ENCODE measurements at places on chromosomes 11 and 22.

DNA sequence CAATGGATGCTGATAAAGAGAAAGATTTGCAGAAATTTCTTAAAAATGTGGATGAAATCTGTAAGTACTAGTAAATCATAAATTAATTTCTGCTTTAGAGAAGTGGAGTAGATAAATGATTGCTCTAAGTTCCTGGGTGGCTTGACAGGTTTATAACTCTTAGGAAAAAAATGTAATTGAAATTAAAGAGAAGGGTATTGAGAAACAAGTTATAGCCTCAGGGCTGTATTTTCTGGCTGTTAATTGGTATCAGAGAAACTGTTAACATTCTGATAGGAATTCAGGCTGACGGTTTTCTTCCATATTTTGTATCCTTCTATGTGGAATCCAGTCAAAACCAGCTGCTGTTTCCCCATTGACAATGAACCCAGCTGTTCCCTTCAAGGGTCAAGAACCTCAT is 1.9 kb downstream of the TTC12 start:
- DNase-seq, result no peak

DNA sequence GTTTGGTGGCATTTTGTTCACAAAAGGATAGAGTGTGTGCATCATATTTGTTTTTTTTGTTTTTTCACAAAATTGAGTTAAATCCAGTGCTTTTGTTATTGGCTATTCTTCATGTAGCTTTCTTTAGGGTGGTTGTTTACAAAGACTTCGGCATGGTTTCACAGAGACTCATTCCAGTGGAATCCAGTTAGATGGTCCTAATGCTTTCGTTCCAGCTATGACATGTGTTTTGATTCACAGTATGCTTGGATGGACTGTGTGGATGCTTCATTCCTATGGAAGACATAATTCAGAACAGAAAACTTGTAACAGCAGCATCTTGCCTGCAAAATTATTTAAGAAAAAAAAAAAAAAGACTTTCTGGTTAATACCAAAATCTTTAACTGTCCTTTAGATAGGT is 97.9 kb downstream of the PDHX start:
- no peak for DNase-seq

- no peak for DNase-seq
Measured at GRCh38 chr11:10784232-10785145, 24.2 kb downstream of the EIF4G2 start.

- DNase-seq, result no peak
Measured at GRCh38 chr22:44128958-44129618, 51.6 kb upstream of the PARVG start.

DNA sequence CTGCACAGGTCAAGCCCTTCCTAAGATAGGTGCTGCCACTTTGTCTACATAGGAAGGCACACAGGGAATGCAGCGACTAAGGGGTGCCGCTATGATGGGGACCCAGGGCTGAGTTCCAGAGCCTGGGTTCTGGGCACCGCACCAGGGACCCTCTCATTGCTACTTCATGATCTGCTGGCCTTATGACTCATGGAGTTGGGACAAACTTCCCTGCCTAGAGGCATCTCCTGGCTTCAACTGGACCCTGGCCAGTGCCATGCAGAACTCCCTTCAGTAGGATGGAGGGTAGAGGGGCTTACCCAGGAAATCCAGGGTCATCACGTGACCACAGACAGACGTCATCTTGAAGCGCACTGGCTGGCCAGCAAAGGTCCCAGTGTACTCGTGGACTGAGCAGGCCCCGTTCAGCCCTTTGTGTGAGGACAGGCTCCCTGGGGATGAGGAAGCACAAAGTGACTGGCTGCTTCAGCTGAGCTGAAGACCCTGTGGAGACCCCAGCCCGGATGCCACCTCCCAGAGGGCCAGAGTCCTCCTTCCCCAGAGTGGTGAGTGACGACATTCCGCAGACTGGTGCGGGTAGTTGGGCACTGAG is 8.4 kb downstream of the TOP3B start:
- DNase-seq, result no peak

GRCh38 chr11:86148345-86148747 is 79.5 kb upstream of the PICALM start:
- DNase-seq, result no peak

GRCh38 chr22:22124374-22124773 is 120.2 kb upstream of the VPREB1 start:
- DNase-seq, result no peak

GRCh38 chr22:35777335-35777975 is 59.8 kb downstream of the APOL5 start:
- no peak for DNase-seq

DNA sequence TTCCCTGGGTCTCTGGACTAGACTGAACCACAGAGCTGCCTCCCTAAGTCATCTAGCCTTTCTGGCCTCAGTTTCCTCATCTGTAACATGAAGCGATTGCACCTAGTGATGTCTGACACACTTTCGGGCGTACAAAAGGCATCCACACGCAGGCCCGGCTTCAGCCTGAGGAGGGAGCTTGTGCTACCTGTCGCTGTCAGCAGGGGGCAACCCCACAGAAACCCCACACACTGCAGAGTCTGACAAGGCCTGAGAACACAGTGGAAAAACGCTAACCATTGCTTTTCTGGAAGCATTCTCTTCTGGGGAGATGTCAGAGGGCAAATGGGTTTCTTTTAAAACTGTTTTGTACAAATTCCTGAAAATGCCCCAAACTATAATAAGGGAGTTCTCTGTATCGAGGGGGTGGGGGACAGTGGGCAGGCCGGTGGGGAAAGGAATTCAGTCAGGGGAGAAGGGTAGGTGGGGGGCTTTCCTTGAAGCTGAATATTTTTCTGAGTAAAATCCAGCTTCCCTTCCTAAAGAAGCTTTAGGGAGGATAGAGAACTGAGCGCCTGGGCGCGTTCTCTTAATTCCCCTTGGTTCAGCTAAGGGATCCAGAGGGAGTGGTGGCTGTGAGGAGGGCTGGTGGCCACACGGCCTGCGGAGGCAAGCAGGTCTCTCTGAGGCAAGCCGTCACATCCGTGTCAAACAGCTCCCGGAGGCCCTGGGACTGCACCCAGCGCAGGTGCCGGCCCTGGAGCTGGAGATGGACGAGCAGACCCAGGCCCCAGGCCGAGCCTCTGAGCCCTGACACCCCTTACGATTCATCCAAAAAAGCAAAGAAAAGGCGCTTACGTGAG is 533 bp downstream of the ELF5 start:
- DNase-seq, result peak; percentile 33

DNA sequence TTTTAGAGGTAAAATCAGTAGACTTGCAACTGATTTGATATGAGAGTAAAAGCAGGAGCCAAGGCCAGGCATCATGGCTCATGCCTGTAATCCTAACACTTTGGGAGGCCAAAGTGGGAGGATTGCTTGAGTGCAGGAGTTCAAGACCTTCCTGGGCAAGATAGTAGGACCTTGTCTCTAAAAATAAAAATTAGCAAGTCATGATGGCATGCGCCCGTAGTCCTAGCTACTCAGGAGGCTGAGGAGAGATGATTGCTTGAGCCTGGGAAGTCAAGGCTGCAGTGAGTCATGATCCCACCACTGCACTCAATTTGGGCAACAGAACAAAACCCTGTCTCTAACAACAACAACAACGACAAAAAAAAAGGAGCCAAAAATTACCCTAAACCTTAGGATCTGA is 13.5 kb downstream of the SGSM3 start:
- no peak for DNase-seq

GRCh38 chr22:44439356-44440223 is 58.4 kb downstream of the RTL6 start:
- DNase-seq, result no peak

DNA sequence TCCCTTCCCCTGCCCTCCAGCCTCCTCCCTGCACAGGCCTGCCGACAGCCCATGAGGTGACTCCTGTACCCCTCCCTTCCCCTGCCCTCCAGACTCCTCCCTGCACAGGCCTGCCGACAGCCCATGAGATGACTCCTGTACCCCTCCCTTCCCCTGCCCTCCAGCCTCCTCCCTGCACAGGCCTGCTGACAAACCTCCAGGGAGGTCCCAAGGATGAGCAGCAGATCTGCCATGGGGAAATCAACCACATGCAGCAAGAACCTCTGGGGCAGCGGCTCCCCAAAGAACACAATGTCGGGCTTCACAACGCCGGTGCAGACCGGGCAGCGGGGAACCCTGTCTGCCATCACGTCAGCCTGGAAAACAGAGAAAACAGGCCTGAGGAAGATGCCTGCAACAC is 12.3 kb downstream of the SIRT3 start:
- DNase-seq, result no peak

GRCh38 chr11:62352355-62353336 is 15.4 kb downstream of the ASRGL1 start:
- no peak for DNase-seq

DNA sequence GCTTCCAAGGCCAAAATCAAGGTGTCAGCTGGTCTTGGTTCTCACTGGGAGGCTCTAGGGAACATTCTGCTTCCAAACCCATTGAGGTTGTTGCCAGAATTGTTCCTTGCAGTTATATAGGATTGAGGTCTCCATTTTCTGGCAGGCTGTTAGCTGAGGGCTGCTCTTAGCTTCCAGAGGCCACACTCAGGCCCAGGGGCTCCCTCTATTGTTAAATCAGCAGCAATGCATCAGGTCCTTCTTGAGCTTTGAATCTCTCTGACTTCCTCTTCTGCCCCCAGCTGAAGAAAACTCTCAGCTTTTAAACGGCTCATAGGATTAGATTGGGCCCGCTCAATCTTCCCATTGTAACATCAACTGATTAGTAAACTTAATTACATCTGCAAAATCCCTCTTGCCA is 39.3 kb upstream of the BSX start:
- peak; percentile 40 for DNase-seq

DNA sequence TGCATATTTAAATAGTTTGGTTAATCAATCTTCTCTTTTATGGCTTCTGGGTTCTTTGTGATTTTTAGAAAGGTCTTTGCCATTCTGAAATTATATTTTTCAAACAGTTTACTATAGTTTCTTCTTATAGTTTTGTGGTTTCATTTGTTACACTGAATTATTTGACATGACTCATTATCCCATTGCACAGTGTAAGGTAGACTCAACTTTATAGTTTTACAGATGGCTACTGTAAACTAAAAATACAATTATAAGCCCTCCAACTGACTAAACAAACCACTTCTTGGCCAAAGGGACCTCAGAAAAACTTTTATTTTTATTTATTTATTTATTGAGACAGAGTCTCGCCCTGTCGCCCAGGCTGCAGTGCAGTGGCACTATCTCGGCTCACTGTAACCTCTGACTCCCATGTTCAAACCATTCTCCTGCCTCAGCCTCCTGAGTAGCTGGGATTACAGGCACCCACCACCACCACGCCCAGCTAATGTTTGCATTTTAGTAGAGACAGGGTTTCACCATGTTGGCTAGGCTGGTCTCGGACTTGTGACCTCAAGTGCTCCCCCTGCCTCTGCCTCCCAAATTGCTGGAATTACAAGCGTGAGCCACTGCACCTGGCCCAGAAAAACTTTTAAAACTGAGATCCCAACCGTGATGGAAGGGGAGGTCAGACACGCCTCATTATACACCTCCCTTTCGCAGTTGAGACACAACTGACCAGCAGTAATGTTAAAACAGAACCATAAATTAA is 14.1 kb upstream of the RAC2 start:
- no peak for DNase-seq

- no peak for DNase-seq
Measured at GRCh38 chr11:127507851-127508250, 507.3 kb upstream of the KIRREL3 start.

DNA sequence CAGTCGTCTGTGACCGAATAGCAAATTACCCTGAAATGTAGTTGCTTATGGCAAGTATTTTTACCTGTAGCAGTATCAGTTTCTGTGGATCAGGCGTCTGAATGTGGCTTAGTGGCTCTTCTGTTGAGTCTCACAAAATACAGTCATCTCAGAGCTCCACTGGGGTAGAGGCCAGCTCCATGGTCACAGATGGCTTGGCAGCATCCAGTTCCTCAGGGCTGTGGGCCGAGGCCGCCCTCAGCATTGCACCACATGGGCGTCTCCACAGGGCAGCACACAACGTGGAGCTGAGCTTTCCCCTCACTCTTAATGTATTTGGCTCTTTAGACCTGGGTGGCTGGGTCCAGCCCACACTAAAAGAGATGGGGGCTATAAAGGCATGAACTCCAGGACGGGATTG is 57.8 kb downstream of the SBF1 start:
- DNase-seq, result no peak

Data from CD4-positive, alpha-beta T cell treated with Interleukin-15 for 4 hours (primary cell).